ENCODE measurements at places on chromosomes 7 and 10.
A peak's percentile ranks its signal among the peaks of the same experiment; 100 is the strongest.

DNA sequence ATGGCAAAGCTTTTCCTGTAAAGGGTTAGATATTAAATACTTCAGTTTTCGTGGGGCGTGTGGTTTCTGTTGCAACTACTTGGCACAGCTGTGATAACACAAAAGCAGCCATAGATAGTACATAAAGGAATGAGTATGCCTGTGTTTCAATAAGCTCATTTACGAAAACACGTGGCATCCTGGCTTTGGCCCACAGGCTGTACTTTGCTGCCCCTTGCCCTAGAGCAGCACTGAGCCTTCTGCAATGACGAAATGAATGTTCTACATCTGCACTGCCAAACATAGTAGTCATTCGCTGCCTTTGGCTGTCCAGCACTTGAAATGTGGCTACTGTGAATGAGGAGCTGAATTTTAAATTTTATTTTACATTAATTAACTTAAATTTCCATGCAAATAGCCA lies 376.2 kb upstream of the TPK1 start:
- no peak for DNase-seq

GRCh38 chr10:70907637-70908405 lies 19.5 kb upstream of the PCBD1 start:
- DNase-seq, result no peak

GRCh38 chr7:102966465-102966864 lies 53.7 kb downstream of the LRRC17 start:
- no peak for DNase-seq

DNA sequence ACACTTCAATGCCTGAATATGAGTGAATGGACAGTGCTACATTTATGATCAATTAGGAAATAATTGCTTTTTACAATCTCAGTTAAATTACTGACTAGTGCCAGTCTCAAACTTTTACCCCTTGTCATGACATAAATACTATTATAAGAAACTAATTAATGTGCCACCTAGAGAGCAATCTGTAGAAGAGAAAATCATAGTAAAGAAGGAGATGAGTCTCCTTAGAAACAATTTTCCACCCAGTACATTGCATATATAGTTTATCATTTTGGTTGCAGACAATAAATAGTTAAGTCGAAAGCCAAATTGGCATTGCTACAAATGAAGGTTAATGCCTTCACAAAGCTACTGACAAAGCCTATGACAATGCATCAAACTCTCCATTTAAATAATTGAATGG lies 68.6 kb downstream of the SLC13A1 start:
- no peak for DNase-seq

GRCh38 chr7:29332042-29332811 lies 137.7 kb downstream of the CHN2 start:
- DNase-seq, result no peak

- no peak for DNase-seq
Measured at GRCh38 chr7:27647046-27647445, 15.6 kb downstream of the HIBADH start.

DNA sequence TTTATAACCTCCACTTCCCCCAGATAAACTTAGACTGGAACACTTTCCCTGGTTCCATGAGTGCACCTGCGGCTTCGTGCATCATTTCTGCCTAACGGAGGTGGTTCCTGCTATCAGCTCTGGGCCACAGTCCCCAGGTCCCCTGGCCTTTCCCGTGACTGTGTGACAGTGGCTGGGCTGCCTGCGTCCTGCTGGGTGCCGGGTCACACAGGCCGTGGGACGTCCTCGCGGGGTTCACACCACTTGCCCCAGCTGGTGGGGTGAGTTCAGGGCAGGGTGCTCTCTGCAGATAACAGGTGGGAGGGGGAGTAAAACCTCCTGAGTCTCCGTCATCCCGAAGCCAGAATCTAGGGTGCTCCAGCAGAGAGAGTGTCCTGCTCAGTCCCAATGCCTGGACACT lies 58.7 kb upstream of the CFAP46 start:
- no peak for DNase-seq

DNA sequence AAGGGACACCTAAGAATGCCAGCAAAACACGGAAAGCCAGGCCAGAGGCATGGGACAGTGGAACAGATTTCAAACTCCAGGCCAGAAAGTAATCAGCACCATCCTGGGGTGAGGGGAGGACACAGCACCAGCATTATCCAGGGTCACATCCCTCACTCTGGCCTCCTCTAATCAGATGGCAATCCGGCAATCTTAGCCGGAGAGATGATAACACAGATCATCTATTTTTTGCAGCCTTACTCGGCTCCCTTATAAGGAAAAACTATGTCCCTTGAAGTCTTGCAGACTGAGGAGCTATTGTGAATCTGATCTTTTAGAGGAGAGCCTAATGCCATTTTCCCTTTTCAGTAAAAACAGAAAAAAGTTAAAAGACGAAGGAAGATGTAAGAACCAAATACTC lies 16.5 kb downstream of the TRIL start:
- no peak for DNase-seq

- peak; percentile 56 for DNase-seq
Measured at GRCh38 chr7:157490465-157490912, 153.7 kb downstream of the DNAJB6 start.

DNA sequence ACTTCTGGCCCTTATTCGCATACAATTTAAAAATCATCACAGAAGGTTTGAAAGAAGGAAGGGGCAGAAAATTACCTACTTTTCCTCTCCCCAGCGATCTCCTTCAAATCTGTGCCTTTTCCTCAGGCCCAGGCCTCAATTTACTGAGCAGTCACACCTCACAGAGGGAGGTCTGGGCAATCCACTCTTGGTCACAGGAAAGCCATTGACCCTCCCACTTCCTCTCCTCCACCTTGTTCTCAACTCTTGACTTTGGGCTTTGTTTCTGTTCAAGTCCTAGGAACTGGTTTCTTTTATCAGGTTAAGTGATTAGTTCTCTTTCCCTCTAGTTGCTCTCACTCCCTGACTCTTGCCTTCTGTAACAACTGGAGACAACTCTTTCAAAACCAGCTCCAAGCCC lies 37.0 kb upstream of the ATRNL1 start:
- no peak for DNase-seq
